ENCODE measurements at places on chromosomes 11 and 22. TPM values are rescaled to one million over a fixed set of nuclear protein-coding genes. Genes with fewer than 3 reads are reported as not detected.

Gene OR52I1
- total RNA-seq, result not detected

Gene RIMBP3C
- total RNA-seq, result 0.59 TPM

Gene USP28
- total RNA-seq, result 32.4 TPM

Gene OR52H1
- total RNA-seq, result 0.30 TPM

Gene GNAZ
- total RNA-seq, result 7.4 TPM

Gene OR52N4
- total RNA-seq, result not detected

Gene SMC1B
- not detected for total RNA-seq

Gene KLHDC7B
- 1.1 TPM for total RNA-seq

Gene DUSP8
- total RNA-seq, result 0.59 TPM

Gene PARVB
- total RNA-seq, result 54.1 TPM

Gene FOLR1
- total RNA-seq, result not detected

Gene MUC15
- not detected for total RNA-seq

Gene OR52A1
- not detected for total RNA-seq

Gene TSPAN18
- total RNA-seq, result 0.30 TPM

Gene FAM227A
- 4.0 TPM for total RNA-seq

Gene MMP7
- total RNA-seq, result not detected

Gene SULT4A1
- total RNA-seq, result 0.30 TPM

Gene MAPK8IP1
- total RNA-seq, result 3.6 TPM

Gene CREB3L1
- 82.1 TPM for total RNA-seq

Gene SLC6A5
- not detected for total RNA-seq

Gene FAM118A
- total RNA-seq, result 10.4 TPM
